ENCODE measurements at places on chromosomes 1 and 21.

- no peak for DNase-seq
Measured at GRCh38 chr1:85182700-85183099, 18.1 kb downstream of the SYDE2 start.

DNA sequence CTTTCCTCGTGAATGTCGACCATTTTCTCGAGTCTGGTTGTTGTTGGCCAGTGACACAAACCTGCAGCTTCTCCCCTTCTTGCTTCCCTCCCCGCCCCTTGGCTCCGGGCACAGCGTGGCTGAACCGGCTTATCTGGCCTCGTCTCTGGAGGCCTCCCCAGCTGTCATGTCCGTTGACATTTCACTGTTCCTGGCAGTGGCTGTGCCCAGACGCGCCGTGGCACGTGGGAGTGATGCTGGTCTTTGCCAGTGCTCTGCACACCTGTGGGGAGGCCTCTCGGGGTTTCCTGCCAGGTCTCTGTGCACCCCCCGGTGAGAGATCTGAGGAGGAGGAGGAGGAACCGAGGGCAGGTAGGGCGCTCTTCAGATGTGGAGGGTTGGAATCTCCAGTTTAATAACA, 23.7 kb downstream of the SKI start:
- no peak for DNase-seq

- no peak for DNase-seq
Measured at GRCh38 chr21:44984428-44984791, 44.6 kb downstream of the SLX9 start.

DNA sequence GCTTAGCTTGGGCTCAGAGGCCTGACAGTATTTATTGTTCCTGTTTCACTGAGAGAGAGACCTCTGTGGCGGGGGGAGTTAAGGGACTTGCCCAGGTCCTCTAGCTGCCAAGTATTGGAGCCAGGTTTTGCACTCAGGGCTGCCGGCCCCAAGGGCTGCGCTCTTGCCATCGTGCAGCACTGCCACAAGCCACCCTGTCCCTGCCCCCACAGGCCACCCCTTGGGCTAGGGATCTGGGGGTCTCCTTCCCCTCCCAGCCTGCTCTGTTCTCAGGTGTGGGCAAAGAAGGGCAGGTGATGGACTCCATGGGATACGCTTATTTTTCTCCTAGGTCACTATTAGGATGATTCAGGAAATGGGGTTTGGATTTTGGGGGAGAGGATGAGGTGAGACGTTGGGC, 8.7 kb downstream of the KIAA1614 start:
- no peak for DNase-seq

DNA sequence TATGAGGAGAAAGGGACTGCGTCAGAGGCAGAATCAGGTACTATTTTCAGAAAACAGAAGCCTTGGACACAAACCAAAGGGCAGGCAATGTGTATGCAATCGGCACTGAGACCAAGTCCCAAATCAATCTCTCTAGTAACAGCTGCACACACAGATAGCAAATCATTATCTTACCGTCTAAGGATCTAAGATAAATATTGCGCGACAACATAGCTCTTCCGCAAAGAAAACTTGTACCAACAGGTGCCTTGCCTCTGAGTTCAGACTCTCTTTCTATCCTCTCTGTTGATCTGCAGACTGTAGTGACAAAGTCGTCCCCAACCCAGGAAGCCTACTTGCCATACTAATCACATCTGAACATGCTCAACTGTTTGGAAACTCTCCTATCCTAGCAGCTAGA, 22.6 kb upstream of the SAMD13 start:
- no peak for DNase-seq

- peak; percentile 89 for DNase-seq
Measured at GRCh38 chr1:203769505-203770343, 4.7 kb downstream of the LAX1 start.

DNA sequence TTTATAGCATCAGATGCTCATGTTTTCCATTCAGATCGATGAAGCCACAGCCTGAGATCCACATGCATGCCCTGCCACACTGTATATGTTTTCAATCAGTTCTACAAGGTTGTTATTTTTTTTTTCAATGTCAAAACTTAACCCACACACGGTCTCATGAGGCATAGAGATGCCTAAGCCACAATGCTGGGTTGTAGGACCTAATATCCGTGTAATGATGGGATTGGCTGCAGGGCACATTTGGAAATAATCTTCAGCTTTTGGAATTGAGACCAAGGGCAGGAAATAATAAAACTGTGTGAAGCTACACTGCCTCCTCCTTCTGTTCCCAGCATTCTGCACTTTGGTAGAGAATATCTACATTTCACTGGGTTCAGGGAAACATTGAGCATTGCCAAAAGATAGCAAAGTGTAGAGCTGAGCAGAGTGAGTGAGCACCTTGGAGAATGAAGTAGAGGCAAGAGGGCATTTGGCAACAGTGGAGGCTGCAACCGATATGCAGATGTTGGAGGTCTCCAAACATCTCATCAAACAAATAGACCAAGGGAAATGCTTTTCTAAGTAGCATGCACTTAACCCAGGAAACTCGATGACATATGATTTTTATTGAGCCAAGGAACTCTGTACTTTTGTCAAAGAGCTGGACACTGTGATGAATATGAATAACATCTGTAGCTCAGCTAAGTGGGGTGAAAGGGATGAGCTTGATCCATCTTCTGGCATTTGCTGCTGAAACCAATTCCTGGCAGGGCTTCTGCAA, 176.7 kb downstream of the LYPLAL1 start:
- no peak for DNase-seq

DNA sequence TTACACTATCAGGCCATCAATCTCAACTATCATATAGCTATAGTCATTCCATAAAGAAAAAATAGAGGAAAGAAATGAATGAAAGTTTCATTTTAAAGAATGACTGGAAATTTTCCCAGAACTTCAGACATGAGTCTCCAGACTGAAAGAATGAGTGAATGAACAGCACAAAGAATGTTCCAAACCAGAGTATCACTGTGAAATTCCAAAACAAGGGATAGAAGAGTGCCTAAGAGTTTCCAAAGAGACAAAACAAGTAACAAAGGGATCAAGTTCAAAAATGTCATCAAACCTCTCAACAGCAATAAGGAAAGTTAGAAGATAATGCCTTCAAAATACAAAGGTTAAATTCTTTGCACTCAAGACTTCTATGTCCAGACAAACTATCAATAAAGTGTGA, 114.9 kb downstream of the DENND1B start:
- no peak for DNase-seq

- no peak for DNase-seq
Measured at GRCh38 chr1:23079025-23079424, 59.8 kb downstream of the KDM1A start.

DNA sequence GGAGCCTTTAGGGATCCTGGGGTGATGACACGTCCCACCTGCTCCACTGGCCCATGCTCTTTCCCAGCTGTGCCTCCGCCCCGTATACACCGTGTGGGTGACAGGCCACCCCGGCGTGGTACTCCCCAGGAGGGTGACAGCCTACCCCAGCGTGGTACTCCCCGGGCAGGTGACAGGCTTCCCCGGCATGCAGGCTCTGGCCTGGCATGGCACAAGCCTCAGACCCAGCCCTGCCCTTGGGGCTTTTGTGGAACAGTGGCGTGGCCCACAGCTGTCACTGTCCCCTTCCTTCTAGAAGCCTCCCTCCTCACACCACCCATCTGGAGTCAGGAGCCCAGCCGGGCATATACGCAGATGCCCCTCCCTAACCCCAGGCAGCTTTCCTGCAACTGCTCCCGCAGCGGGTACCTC, 4.7 kb upstream of the PFKL start:
- no peak for DNase-seq

DNA sequence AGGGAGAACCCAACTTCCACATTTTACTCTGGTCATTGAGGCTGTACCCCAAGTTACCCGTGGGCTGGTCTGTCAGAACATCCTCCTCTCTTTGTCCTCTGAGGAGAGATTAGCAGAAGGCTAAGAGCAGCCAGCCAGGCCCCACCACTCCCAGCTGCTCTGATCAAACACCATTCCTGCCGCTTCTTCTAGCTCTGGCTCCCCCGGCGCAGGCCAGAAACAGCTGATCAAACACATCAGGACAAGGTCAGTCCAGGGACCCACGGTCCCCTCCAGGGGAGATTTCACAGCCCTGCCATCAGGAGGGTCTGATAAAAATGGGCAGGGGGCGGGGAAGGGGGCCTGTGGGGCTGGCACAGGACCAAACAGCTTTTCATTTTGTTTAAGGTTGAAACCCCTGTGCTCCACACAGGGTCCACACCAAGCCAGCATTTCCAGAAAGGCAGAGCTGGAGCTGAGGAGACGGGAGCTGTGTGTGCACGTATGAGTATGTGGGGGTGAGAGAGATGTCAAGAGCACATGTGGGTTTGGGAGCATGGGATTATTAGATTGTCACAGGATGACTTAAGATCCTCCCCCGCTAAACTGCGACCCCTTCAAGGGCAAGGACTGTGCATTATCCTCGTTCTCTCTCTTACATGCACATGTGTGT, 29.9 kb upstream of the EPHA8 start:
- no peak for DNase-seq

DNA sequence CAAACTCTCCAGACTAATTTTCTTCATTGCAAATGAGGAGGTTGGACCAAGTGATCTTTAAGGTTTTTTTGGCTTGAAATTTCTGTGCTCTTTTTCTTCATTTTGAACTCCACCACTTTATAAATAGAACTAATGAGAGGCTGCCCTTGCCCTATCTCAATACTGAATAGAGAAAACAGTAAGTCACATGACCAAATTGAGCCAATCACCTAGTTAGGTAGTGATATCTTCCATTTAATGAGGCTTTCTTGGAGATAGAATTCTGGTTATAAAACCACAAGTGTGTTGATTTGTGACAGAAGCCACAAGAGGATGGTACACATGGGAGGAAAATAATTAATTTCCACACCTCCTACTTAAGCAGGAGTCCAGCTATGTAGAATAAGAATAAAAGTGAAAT, 263.4 kb upstream of the SNX7 start:
- no peak for DNase-seq

DNA sequence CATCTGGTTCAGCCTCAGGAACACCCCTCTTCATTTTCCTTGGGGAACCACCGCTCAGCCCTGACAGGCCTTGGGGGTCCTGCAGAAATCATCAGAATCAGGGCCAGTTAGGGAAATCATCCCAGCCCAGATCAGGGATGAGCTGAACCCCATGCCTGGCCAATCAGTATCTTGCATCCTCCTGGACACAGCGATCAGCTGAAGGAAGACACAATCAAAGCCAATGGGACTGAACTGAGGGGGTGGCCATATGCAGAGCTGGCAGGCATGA, 395.4 kb downstream of the MATN1 start:
- DNase-seq: no peak

DNA sequence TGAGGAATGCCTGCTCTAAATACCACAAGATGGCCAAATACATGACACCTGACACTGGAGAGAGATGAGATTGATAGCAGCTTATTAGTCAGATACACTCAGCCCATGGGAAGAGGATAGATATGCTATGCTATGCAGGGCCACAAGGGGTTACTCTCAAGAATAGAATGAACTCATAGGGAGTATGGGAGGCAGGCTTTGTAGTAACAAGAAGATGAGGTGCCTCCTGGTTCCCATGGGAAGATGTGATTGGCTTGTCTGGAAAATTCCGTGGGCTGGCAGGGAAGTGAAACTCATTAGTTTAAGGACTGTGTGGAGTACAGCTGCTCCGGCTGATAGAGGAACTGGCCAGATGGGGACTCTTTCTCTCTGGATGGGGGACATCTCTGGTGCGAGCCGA, 16.5 kb downstream of the CCDC30 start:
- peak; percentile 28 for DNase-seq

DNA sequence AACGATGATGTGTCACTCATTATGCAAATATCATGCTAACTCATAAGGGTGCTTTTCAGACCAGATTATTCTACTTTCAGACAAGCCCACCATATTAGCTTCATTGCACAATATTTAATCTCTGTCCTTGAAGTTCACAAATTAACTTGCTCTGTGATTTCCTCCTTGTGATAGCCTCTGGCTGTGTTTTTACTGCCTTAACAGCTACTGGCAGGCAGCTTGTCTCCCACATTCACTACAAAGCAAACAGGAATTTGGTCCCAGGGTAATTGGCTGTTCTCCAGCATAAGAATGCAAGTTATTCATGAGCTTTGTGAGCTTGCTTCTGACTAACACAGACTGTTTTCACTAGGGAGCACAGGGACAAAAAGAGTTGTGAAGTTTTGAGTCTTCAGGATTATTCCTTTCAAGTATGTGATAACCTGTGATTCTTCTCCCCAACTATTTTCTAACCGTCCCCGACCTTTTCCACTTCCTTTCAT, 87.9 kb upstream of the HMCN1 start:
- peak; percentile 100 for DNase-seq

- peak; percentile 70 for DNase-seq
Measured at GRCh38 chr1:3069491-3070308, 697 bp downstream of the PRDM16 start.

GRCh38 chr1:52294580-52294979, 71.4 kb downstream of the CC2D1B start:
- no peak for DNase-seq

GRCh38 chr21:14981246-14981645, 83.6 kb downstream of the NRIP1 start:
- no peak for DNase-seq

GRCh38 chr1:201254625-201255478, 28.5 kb upstream of the PKP1 start:
- peak; percentile 26 for DNase-seq

DNA sequence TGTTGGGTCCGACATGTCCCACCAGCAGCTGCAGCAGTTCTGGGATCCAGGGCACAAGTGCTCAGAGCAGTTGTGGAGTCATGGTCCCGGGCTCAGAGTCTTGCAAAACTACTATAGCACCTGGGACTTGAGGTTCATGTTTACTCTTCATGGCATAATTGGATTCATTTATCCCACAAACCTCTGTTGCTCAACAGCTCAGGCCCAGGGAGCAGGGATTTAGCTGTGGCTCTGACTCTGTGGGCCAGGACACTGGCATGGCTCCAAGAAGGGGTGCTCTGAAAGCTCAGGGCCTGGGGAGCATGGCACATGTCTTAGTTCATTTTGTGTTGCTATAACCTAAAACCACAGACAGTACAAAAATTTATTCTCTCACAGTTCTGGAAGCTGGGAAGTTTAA, 626.7 kb upstream of the ADGRL2 start:
- DNase-seq: peak; percentile 24

DNA sequence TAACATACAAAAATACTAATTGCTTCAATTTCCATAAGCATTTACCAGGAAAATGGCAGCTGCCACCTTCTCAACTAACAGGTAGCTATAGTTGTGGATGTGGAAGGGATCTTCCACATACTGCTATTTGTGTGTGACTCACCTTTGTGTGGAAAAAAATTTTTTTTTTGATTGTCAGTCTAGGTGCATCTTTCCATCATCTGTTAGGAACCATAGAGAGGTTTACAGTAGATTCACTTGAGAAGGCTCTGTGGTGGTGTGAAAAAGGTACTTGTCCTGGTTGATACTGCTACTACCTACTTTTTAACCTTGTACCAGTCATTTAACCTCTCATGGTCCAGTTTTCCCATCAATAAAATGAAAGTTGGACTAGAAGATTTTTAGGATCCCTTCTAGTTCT, 12.9 kb downstream of the DDX20 start:
- DNase-seq: no peak

Measured in fibroblast of skin of right biceps (primary cell).